NCI-H524 (cell line): ENCODE measurements at places on chromosomes 6 and 20.

DNA sequence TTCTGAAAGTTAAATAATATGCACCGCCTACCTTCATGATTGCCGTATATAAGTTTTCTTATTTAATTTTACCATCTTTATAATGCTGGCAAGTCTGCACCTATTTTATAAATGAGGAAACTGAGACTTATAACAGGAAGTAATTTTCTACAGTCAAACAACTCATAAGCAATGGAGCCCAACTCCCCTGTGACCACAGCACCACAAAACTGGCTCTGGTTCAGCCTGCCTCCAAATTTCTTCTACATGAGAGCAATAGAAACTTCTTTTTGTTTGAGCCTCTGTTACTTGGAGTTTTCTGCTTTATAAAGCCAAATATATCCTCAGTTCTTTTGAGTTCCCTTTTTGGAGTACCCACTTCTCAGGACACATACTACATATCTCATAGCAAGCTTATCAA, 131.1 kb upstream of the HSF2 start:
- no peak for DNase-seq

GRCh38 chr6:3593161-3593560, 136.3 kb upstream of the SLC22A23 start:
- DNase-seq: no peak

- DNase-seq: peak; percentile 84
Observed at GRCh38 chr6:158284007-158284875, 28.0 kb upstream of the TULP4 start.

DNA sequence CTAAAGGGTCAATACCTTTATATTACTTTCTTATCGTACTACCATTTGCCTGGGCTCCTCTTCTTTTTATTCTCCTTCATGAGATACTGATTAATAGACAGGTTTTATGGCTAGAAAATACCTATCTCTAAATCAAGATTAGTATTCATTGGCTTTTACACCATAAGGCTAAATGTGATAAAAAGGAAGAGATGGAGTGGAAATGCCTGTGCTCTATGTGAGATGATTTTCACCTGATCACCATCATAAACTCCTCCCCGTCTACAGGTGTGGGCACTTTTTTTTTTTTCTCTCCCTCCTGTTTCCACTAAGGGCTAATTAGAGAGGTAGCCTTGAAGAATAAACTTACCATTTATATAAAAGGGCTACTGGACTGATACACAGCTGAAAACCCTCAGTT, at the start of gene GLYATL3:
GLYATL3 (plus strand) TSS at position 301 of the 400 bp plus-strand sequence. CDS start 12,068 bp downstream, outside the sequence.
- no peak for DNase-seq

DNA sequence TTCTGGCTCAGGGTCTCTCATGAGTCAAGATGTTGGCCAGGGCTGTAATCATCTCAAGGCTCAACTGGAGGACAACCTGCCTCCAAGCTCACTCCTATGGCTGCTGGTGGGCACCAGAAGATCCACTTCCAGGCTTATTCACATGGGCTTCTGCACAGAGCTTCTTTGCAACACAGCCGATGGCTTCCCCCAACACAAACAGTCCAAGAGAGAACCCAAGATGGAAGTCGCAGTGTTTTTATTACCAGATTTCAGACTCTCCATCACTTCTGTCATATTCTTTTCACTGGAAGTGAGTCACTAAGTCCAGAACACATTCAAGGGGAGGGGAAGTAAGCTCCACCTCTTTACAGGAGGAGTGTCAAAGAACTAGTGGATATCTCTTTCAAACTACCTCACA, 75.5 kb downstream of the CD164 start:
- DNase-seq: no peak

DNA sequence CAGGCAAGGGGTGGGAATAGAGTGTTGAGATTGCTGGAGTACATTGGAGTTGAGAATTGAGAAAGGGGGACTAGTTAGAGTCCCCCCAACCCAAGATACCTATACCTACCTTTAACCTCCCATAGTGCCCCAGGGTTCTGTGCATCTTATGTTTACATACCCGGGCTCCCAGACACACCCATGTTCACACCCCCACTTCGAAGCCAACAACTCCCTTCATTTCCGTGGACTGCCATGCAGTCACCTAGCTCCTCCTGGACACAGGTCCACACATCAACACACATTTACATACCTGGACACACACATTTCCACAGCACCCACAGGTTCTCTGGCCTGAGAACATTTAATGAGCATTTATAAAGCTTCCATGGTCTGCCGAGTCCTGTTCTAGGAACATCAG, 5.1 kb downstream of the TMEM63B start:
- DNase-seq: no peak

DNA sequence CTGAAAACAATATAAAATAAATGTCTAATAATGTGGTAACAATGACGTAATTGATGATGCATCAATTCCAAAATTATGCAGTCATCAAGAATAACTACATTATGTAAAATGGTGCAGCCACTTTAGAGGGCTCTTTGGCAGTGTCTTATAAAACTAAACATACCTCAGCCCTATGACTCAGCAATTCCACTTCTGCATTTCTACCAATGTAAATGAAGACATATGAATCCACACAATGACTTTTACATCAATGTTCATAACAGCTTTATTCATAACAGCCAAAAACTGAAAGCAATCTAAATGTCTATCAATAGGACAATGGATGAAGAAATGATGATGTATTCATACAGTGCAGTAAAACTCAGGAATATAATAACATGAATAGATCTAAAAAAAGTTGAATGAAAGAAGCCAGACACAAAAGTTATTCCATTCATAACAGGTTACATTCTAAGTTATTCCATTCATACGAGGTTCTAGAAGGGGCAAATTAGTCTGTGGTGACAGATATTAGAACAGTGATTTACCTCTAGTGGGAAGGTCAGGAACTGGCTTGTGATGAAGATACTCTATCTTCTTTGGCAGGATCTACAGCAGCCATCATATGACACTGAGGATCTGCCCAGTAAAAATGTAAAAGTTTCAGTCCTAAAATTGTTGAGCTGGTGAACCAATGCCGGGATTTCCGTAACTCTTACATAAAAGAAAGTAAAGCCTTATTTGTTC, 396.1 kb downstream of the PLCB1 start:
- DNase-seq: no peak

- DNase-seq: no peak
Observed at GRCh38 chr6:150207931-150208570, 65.2 kb downstream of the PPP1R14C start.
